CD4-positive, alpha-beta T cell treated with Interleukin-2 at 100 ng/mL for 4 hours (primary cell): ENCODE measurements at places on chromosomes 13 and 19.
A peak's percentile ranks its signal among the peaks of the same experiment; 100 is the strongest.

DNA sequence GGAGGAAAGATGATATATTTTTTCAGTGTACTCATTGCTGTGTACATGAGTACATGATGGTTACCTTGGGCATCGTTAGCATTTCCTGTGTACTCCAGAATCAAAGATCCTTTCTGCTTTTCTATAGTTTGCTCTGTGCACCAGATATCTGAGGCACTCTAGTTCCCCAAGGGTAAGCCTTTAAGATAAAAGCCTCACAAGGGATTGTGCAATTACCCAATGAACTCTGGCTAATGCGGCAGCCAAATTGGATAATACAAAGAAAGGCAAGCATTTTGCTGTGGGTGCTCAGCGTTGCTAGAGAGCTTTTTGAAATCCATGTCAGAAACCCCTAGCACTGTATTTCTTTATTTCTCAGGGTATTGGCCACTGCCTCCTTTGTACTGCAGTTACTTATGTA is 2.9 kb downstream of the CYSLTR2 start:
- DNase-seq = no peak

DNA sequence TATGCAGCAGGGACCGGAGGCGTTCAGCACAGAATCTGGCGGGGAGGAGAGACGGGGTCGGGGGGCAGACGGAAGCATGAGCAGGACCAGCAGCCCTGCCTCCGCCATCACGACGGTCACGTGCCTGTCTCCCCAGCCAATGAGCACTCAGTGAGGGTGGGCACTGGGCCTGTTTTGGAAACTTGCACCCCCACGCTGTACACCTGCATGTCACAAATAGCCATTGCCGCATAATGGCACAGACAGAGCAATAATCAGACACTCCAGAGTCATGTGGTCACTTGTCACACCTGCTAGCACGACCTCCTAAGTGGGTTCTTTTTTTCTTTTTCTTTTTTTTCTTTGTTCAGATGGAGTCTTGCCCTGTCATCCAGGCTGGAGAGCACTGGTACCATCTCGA is 8.8 kb downstream of the ERCC2 start:
- DNase-seq = no peak

- DNase-seq = no peak
Observed at GRCh38 chr19:19510432-19510831, 4.9 kb downstream of the TSSK6 start.

- no peak for DNase-seq
Observed at GRCh38 chr19:55041627-55042343, 3.7 kb upstream of the GP6 start.

GRCh38 chr19:22332924-22333323 is 46.7 kb downstream of the ZNF729 start:
- DNase-seq = no peak

DNA sequence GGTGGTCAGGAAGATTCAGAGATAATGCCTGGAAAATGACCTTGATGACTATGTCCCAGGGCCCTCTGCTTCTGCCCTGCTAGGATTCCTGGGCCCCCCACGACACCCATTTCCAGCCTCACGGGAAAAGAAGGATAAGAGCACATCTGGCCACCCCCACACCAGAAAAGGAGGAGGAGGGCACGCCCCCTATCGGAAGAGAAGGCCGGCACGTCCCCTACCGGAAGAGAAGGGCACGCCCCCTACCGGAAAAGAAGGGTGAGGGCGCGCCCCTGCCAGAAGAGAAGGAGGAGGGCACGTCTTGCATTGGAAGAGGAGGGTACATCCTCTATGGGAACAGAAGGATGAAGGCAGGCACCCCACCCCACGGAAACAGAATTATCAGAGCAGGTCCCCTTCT is 84.3 kb downstream of the IER2 start:
- DNase-seq = peak; percentile 69

- DNase-seq = no peak
Observed at GRCh38 chr19:16400911-16401591, 70.7 kb downstream of the EPS15L1 start.

DNA sequence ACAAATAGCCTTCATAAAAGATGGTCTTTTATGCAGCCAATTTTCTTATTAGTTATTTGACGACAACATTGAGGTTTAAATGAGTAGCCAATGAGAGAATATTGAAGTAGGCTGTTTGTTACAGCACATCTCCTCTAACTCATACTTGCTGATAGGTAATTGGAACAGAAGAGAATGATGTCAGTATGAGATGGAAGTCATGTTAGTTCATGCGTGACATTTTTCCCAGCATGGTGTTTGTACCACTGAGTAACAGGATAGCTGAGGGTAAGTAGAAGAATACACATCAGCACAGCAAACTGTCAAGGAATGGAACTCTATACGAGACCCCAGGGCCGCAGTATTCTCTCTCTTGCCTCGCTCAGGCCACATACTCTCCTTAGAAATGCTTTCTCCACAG is 37.2 kb downstream of the COL4A2 start:
- no peak for DNase-seq

DNA sequence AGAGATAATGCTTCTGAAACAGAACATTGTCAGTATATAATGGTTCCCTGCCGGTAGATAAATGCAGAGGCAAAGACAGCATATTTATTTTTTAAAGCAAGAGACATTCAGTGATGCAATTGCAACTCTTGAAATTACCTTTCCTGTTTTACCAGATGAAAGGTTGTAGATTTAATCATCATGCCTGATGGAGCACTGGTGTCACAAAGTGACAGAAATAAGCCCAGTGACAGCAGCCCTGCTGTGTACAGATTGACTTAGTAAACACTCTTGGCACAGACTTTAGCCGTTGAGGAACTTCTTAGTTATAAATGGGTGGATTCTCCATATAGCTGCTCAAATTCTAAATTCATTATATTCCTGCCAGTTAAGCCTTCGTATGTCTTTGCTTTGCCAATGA is 172.5 kb downstream of the ITGBL1 start:
- DNase-seq = no peak

GRCh38 chr19:24033963-24034342 is 53.0 kb upstream of the ZNF254 start:
- DNase-seq = peak; percentile 27

DNA sequence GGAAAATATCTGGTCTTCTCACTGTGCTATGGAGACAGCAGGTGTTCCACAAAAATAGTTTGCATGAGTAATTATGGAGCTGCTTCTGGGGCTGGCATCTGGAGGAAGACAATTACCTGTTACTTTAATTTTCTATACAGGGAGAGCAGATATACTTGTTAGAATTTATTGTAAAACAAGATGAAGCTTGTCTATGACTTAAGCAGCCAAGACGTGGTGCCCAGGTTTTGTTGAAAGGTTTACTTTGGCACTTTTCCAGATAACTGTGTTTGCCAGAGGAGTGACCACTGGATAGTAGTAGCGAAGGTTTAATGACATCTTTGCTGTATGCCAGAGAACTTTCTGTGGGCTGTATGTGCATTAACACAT is 134.5 kb upstream of the KL start:
- no peak for DNase-seq
